ENCODE measurements at places on chromosomes 12 and 14. TPM values are rescaled to one million over a fixed set of nuclear protein-coding genes. Genes with fewer than 3 reads are reported as not detected.

The AQP6 gene
- polyA plus RNA-seq: 0.08 TPM

The KLRB1 gene
- 1.3 TPM for polyA plus RNA-seq

The CNTN1 gene
- 67.0 TPM for polyA plus RNA-seq

The CACNA2D4 gene
- polyA plus RNA-seq: 4.5 TPM

The NUP107 gene
- polyA plus RNA-seq: 19.4 TPM

The KCNH5 gene
- 0.10 TPM for polyA plus RNA-seq

The ARID4A gene
- polyA plus RNA-seq: 12.1 TPM

The TMEM121 gene
- 6.7 TPM for polyA plus RNA-seq

The SLC39A2 gene
- 0.47 TPM for polyA plus RNA-seq

The GPD1 gene
- polyA plus RNA-seq: 16.0 TPM

The CSRP2 gene
- polyA plus RNA-seq: 83.2 TPM

The INHBC gene
- 0.05 TPM for polyA plus RNA-seq

The PLEKHG3 gene
- 74.5 TPM for polyA plus RNA-seq

The ABCC9 gene
- 14.3 TPM for polyA plus RNA-seq

The GALNT16 gene
- polyA plus RNA-seq: 3.7 TPM

- DNase-seq: no peak
Measured at GRCh38 chr14:64885559-64885958, 5.9 kb upstream of the SPTB start.

DNA sequence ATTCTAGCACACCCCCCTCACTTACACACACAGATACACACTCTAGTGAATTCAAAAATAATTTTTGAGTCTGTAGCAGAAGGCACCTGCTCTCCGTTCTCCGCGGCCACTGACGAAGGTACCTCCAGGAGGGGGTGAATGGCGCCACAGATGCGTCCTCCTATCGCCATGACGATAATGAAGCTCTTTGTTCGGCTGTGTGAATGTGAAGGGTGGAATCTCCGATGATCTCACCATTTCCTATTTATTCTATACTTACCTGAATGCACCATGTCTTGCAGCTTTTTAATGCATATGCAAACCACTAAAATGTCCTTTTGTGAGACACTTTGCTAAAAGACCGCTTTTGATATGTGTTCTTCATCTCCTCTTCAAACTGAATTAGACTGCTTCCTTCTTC, 162.7 kb downstream of the EGLN3 start:
- no peak for DNase-seq

GRCh38 chr12:49057888-49058287, 2.7 kb downstream of the KMT2D start:
- DNase-seq: no peak

- no peak for DNase-seq
Measured at GRCh38 chr14:61765225-61765943, 3.2 kb downstream of the SNAPC1 start.

DNA sequence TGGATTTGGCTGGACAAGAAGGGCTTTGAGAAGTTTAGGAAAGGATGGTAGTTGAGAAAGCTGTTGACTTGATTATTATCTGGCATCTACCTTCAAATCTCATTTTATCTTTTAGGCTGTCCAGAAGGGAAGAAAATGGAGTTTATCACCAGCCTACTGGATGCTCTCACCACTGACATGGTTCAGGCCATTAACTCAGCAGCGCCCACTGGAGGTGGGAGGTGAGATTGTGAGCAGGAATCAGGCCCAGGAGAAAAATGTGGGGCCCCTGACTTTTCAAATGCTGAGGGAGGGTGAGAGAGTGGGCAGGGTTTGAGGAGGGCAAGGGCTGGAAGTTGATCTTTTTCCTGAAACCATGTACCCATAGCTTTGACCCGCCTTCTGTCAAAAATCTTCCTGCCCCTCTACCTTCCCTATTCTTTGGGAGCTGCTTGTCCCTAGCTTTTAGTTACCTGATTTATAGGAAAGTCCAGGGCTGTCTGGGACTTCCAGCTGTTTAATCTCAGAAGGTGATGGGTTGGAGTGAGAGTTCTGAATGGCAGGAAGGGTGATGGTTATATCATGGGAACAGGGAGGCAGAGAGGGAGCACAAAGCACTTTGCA, 134.2 kb downstream of the SMOC1 start:
- no peak for DNase-seq

DNA sequence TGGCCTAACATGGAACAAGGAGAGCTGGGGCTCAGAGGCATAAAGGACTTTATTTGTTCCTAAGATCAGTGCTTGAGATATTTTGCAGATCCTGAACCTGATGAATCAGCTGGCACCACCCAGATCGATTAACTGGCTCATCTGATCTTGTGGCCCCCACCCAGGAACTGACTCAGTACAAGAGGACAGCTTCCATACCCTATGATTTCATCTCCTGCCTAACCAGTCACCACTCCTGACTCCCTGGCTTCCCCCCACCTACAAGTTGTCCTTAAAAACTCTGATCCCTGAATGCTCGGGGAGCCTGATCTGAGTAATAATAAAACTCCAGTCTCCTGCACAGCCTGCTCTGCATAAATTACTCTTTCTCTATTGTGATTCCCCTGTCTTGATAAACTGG, 5.1 kb downstream of the C12orf56 start:
- DNase-seq: no peak

DNA sequence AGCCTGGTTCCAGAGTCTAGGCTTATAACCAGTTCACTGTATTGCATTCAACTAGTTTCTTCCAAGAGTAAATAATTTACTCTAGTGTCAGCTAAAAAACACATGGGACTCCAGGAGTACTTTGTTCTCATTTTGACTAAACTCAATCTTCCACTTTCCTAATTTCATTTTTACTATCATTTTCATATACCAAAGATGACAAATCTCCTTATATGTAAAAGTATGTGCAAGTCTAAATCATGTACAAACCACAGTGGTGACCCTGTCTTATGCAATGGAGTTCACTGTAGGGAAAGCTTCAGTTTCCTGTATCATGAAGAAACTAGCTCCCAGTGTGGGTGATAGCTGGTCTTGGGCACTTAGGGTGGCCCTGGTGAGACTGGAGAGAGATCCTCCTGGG, 151.6 kb downstream of the HELB start:
- no peak for DNase-seq

GRCh38 chr12:6273541-6274230, 36.8 kb upstream of the PLEKHG6 start:
- no peak for DNase-seq

DNA sequence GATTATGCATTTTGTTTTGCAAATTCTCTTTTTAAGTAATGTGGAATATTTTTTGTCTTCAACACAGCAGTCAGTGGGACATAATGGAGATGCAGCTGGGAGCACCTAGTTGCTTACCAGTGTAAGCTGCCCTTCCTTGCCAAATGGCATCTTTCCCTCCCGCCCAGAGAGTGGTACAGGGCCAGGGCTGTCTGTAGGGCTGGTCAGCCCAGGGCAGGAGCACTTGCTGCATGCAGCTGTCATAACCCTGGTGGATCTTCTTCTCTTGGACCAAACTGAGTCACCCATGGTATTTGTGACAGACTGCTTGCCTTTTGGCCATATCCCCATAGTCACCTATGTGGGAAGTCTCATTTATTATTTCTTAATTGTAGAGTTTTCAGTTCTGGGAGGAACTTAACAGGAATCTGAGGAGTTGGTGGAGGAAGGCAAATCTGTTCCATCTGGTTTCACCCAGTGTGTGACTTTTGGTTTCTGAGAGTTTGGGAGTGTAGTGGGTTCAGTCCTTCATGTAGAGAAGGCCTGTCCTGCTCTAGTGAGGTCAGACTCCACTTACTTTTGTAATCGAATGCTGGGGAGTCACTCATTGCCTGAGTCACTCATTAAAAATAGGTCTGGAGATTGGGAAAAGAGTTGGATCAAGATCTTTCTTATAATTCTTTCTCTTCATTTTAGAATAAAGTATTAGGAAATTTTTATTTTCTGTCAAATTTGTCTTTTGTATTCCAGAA, 62.0 kb upstream of the ASPG start:
- DNase-seq: no peak

DNA sequence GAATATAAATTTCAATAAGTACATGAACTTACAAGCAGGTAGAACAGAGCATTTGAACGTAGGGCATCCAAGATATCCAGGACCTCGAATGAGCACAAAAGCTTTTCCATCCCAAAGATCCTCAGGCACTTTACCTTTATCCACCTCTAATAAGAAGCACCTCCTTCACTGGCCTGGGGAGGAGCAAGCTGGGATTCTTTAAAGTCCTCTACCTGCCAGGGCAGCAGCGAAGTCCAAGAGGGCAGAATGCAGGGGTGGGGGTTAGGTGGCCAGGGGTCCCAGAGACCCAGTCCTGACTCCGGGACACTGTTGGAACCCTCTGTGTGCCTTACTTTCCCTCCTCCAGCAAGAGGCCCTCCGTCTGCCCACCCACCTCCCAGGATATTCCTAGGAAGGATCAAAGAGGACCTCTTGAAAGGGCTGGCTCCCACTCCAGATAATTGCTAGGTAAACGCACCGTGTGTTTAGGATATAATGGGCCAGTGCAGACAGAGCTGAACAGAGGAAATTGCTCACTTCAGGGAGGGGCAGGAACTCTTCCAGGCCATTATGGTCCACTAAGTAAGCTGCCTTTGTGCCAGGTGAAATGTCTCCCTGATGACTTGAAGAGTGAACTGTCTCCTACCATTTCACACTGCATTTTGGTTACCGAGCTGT, 68.1 kb downstream of the TTC9 start:
- DNase-seq: no peak

- no peak for DNase-seq
Measured at GRCh38 chr14:103562179-103562428, 353 bp downstream of the BAG5 start.

- no peak for DNase-seq
Measured at GRCh38 chr14:22105006-22105623, 431.5 kb upstream of the OR4E1 start.

- DNase-seq: no peak
Measured at GRCh38 chr14:97571866-97572555, 774.8 kb downstream of the VRK1 start.

- DNase-seq: no peak
Measured at GRCh38 chr14:100576091-100577085, 10.8 kb downstream of the BEGAIN start.

DNA sequence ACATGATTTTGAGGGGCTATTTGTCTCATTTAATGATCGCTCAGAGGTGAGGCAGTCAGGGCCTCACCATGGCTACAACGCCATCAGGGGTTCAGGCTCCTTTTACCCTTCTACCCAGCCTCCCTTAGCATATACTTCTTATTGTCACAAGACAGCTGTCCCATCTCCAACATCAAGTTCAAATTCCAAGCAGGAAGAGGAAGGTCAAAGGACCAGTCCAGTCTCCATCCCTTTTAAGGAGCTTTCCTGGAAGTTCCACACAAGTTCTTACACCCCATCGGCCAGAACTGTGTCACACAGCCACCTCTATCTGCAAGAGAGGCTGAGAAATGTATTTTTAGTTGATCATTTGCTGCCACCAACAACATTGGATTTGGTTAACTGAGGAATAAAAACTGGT, 8.3 kb upstream of the TMEM106C start:
- no peak for DNase-seq

- no peak for DNase-seq
Measured at GRCh38 chr14:20387576-20387975, 25.7 kb downstream of the TEP1 start.

DNA sequence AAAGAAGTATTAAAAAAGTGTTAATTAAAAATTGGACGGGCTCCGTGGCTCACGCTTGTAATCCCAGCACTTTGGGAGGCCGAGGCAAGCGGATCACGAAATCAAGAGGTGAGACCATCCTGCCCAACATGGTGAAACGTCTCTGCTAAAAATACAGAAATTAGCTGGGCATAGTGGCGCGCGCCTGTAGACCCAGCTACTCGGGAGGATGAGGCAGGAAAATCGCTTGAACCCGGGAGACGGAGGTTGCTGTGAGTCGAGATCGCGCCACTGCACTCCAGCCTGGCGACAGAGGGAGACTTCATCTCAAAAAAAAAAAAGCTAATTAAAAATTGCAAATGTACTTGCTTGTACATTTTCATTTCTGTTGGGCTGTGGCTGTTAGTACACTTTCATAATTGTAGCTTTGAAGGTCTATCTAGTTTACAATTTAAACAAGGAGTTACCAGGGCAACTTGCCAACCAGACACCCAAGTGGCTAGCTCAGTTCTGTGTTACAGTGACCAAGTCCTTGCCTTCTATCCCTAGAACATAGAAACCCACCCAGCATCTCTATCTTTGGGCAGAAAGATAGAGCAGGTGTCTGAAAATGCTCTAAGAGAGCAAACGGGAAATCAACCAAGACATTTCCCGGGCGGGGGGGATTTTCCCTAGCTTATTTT, 1.2 kb downstream of the COA8 start:
- DNase-seq: no peak

DNA sequence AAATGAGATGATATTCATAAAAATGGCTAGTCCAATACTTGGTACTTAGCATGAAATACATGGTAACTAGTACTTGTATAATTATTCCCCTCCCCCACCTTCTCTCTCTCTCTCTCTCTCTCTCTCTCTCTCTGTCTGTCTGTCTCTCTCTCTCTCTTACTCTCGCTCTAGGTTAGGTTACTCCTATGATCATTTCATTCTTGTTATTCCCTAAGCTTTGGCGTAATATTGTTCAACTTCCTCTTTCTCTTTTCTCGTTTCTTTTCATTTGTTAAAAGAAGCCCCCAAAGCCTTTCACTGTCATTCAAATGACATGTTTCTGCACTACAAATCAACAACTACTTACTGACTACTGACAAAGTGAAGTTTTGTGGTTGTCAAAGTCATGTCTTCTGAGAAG, 89.8 kb downstream of the GRIP1 start:
- DNase-seq: no peak

- no peak for DNase-seq
Measured at GRCh38 chr12:58395470-58395869, 454.1 kb downstream of the ATP23 start.

- no peak for DNase-seq
Measured at GRCh38 chr12:101941306-101942249, 64.2 kb downstream of the DRAM1 start.

- no peak for DNase-seq
Measured at GRCh38 chr12:55829967-55830600, 697 bp upstream of the DNAJC14 start.

GRCh38 chr12:88242571-88242925, 100.4 kb downstream of the TMTC3 start:
- no peak for DNase-seq

GRCh38 chr12:132469423-132469822, 20.5 kb upstream of the FBRSL1 start:
- no peak for DNase-seq

GRCh38 chr12:49750027-49750995, 9.0 kb downstream of the TMBIM6 start:
- no peak for DNase-seq

DNA sequence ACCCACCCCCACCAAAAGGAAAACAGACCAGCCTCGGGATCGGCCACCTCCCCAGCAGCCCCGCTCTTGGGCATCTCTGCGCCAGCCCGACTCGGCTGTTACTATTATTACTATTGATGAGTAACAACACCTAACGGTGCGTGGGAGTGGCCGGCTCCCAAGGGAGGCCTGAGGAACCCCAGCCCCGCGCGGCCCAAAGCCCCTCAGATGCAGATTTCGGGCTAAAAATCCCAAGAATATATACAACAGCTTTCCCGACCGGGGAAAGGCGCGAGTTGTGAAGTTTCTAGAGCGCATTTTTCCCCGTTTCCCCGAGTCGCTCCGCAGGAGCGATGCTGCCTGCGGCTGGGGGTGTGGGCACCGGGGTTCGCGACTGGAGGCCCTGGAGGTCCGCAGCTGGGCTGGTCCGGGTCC, 565 bp downstream of the NT5DC3 start:
- DNase-seq: no peak

- peak; percentile 66 for DNase-seq
Measured at GRCh38 chr12:103852498-103852997, 11.5 kb upstream of the NT5DC3 start.

Measured in urinary bladder (tissue), 4 donors.